ENCODE measurements at places on chromosomes 1 and 21. TPM values are rescaled to one million over a fixed set of nuclear protein-coding genes. Genes with fewer than 3 reads are reported as not detected.

DNA sequence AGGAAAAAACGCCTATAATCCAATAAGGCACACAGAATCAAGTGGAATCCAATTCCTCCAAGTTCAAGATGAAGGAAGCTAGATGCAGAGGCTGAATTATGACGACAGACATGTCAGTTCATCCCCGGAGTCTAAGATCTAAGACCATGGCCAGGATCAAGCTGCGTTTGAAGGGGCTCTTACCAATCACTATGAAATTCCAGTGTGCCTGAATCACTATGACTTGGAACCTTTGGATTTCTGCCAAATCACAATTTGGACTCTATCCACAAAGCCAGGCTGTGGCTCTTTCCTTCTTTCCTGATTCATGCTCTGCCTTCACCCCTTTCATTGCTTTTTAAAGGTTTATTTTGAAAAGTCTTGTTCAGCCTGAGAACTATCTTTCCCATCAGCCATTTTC is 17.1 kb downstream of the OLIG2 start:
- DNase-seq = peak; percentile 75

Gene DIO1
- total RNA-seq = not detected

Gene PSMD4
- 242 TPM for total RNA-seq

GRCh38 chr1:81151206-81151605 is 649.5 kb upstream of the ADGRL2 start:
- DNase-seq = no peak

DNA sequence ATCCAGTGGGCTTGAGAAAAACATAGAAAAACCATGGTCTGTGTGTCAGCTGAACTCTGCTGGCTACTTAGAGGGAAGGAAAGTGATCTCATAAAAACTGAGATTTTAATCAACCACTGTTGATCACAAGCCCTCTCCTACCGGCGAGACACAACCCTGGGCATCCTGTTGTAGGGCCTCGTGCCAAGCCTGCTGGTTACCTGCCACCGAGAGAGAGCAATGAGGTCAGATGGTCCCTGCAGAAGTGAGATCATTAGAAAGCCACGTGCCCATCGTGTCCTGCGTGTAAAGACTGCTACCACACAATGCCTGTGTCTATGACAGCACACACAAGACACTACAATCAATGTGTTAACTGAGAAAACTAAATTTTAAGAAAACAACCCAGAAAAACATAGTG is 41.7 kb upstream of the GPR153 start:
- peak; percentile 8 for DNase-seq

Gene GJA5
- under 0.01 TPM for total RNA-seq

Gene RGS7
- total RNA-seq = under 0.01 TPM

GRCh38 chr1:108585313-108585712 is 25.4 kb downstream of the EEIG2 start:
- no peak for DNase-seq

- DNase-seq = no peak
Observed at GRCh38 chr1:92091625-92092024, 11.5 kb downstream of the BTBD8 start.

DNA sequence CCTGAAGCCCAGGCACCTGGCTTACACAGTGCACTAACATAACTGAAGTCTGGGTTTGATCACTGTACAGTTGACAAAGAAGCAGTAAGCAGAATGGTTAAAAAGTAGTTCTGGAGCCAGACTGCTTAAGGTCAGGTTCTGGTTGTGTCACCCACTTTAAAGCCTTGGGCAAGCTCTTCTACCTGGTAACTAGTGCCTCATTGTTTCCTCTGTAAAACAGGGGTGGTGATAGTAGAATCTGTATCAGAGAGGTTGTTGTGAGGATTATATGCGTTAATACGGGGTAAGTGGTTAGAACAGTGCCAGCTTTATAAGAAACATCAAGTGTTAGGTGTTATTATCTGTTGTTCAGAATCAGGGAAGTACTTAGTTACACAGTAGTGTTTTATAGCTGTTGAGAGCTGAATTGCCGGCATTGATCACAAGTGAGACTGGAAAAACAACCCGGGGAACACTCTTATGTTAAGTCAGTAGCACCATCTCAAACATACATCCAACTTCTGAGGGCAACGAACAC is 3.7 kb downstream of the BACH1 start:
- DNase-seq = no peak

Gene ERICH3
- not detected for total RNA-seq

DNA sequence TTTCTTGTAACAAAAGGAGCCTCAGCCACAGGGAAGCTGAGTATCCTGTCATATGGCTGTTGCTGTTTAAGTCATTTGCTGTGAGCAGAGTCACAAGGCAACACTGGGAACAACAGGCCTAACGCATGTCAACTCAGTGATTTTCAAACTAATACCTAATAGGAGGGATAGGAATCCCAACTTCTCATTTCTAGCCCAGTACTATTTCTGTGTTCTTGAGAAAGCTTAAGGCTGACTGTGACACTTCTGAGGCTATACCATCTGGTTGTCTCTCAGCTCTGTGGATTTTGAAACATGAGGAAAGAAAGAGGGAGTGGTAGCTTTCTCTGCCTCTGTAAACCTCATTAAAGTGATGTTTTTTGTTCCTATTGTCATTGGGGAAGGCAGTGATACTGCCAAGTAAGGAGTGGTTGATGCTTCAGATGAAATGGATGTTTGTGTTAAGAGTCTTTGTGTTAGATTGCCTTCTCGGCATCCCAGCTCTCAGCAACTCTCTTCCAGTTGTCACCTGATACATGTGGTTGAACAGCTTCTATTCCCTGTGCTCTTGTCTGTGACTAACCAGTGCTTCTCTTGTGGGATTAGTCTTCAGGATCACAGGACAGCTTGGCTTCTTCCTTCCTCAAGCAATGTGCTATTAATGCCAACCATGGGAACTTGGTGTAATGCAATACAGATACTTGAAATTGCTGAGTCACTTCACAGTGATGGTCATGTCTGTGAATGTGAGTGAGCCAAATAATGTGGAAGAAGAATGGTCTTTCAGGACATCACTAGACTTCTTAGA is 166.8 kb upstream of the IVNS1ABP start:
- DNase-seq = peak; percentile 35

DNA sequence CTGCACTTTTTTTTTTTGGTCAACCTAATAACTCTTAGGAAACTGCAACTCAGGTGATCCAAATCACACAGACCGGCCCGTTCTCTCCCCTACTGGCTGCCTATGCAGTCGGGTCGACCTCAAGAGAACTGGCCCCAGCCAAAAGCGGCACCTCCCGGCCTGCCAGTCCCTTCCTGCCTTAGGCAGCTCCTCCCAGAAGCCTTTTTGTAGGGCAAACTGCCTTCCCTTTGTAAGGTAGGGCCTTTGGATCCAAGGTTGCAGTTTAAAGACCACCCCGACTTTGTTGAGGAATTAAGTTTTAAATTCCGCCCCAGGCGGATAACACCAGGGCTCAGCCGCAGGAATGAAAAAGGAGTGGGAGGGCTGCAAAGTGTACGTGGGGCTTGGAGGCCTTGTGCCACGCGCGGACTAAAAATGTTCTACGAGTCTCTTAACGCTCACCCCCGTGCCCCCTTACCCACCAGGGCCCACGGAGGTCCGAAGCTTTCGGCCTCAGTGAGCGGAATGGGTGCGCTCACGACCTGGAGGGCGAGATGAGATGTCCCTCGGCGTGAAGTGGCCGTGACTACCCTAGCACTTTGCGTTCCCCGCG is 642 bp upstream of the ST3GAL3 start:
- DNase-seq = peak; percentile 39

Gene STK40
- total RNA-seq = 20.4 TPM

Gene SERINC2
- 4.8 TPM for total RNA-seq

DNA sequence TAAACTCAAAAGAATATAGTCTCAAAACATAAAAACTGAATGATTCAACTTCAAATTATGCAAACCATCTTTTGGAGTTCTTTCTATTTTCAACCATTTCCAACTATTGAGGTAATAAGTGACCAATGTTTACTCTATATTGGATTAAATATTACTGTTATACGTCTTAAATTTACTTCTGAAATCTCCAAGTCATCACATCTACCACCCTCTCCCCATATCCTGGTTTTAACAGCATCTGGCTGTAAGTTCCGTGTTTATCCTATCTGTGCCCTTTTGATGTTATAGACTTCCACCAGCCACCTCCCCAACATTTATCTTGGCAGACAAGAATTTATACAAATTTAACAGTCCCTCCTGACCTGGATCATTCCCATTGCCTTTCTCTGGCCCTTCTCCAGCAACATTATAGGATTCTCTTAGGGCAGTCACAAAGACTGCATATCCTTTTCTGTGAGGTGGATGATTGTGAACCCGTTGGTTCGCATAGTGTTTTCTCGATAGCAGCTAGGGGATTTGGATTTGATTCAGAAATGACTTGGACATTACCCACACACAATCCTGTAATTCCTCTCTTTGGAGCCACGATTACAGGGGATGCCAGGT is 313.4 kb upstream of the FMN2 start:
- no peak for DNase-seq

Gene CA6
- not detected for total RNA-seq

DNA sequence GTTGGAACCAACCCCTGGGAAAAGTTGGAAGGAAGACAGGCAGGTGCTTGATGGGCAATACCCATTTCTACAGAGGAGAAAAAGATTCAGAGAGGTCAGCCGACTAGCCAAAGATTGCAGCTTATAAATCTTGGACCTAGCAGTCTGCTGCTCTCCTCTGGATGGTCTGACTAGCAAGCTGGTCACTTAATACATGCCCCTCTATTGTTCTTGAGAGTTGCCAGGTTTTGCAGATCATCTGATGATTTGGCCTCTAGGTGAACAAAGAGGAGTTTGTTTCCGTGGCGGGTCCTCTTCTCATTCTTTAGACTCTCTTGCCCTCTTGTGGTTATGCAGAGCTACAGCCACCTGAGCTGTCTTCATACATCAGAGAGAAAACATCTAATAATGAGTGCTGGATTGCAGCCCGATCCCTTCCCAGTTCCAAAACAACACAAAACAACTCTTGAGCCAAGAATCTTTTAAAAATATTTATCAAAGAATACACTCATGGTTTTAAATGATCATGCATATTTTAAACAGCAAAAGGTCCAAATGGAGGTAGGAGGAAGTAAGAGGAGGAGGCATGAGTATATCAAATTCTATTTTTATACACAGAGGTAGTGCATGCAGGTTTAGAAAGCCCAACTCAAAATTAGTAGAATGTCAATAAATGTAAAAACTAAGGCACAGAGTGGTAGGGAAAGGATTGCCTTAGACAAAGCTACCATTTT is 115.7 kb downstream of the SLC30A10 start:
- peak; percentile 66 for DNase-seq

Gene GJB3
- 0.05 TPM for total RNA-seq

DNA sequence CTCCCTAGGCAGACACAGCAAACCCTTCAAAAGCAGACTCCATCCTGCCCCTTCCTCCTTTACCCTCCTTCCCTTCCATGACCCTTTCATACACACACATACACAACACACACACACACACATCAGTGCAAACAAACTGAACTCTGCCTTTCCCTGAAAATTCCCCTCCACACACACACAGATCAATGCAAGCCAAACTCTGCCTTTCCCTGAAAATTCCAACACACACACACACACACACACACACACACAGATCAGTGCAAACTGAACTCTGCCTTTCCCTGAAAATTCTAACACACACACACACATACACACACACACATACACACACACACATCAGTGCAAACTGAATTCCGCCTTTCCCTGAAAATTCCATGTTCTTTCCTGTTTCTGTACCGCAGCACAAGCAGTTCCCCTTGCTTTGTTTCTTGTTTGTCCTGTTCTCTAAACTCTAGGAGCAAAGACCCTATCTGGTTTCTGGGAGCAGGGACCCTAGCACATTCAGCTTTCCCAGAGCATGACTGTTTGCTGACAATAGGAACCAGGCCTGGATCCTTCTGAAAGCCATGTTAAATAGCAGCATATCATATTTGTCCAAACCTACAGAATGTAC is 91.0 kb downstream of the PTPN14 start:
- peak; percentile 56 for DNase-seq

DNA sequence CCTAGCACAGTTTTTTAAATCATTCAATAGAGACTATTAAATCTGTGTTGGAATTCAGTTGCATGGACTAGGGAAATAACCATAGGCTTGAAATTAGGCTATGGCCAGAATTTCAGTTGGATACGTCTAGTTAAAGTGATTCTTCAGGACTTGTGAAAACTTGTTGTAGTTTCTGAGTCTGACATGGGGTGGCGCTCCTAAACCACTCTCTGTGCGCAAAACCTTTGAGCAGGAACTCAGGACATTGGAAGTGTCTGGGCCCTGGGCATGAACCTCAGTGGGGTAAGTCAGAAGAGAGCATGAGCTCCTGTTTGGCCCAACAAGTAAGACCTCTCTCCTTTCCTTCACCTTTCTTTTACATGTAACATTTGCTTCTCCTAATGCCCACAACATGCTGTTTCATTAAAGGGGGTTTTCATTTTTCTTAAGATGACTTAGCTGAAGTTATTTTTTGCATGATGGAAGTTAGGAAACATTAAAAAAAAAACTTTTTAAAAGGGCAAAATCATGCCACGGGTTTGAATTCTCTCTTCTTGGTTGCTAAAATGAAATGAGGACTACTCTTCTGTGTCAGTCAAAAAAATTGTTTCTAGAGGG is 17.1 kb upstream of the CCDC190 start:
- DNase-seq = peak; percentile 90

DNA sequence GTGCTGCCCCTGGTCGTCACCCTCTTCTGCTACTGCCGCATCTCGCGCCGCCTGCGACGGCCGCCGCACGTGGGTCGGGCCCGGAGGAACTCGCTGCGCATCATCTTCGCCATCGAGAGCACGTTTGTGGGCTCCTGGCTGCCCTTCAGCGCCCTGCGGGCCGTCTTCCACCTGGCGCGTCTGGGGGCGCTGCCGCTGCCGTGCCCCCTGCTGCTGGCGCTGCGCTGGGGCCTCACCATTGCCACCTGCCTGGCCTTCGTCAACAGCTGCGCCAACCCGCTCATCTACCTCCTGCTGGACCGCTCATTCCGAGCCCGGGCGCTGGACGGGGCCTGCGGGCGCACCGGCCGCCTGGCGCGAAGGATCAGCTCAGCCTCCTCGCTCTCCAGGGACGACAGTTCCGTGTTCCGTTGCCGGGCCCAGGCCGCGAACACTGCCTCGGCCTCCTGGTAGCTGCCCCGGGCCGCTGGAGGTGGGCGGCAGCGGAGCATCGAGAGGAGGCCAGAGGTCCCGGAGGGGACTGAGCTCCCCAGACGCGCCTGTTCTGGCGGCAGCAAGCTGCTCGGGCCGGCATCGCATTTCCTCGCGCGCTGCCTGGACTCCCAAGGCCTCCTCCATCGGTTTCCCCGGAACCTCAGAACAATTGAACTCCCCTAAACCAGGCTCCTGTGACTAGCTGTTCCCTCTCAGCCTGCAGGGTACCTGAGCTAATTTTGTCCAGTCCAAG is 1.1 kb downstream of the GPR25 start:
- DNase-seq = peak; percentile 15

Data from dermis blood vessel endothelial cell (primary cell).